GM19239 (cell line): ENCODE measurements at places on chromosomes 4 and X.

DNA sequence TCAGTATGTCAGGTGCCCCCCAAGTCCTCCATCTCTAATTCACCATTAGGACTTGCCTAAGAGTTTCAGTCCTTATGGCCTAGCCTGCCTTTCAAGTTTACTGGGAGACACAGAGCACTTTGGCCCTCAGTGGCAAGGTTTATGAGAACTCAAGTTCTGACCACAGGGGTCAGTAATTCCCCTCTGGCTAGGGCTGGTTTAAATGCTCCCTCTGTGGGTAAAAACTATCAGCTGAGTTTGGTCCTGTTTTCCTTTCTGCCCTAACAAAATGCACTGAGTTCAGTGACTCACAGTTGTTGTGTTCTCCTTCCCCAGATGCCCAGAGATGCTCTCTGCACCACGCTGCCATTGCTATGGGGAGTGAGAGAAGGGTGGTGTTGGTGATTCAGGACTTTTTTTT, 163.2 kb downstream of the RELL1 start:
- no peak for DNase-seq

DNA sequence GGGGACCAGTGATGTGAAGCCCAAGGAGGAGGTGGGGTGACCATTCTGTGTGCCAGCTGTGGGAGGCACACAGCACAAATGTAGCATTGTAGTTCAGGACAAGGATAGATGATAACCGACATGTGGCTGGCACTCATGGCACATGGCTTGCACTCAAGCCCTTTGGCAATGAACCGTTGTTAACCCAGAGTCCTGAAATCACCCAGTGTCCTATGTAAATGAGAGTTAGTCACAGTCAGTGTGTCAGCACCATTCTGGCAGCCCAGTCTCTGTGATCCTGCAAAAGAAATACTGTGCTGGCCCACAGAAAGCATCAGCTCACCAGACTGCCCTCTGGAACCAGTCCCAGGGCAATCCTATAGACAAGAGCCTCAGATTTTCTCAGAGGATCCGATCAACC, 339.3 kb downstream of the MID1IP1 start:
- no peak for DNase-seq

DNA sequence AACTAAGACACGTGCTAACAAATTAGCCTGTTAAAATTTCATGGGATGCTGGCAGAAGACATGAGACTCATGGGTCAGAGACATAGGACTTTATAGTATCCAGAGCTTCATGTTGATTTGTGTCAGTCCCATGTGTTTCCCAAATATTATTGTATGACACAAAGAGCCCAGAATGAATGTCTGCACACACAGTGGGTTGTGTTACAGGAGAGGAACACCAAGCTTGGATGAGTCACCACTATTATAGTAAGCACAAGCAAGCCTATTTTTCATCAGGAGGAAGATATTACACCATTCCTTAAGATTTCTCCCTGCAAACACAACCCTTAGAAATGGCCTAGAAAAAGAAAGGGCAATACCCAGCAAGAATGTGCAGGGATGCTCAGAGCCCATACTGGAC, 15.4 kb downstream of the BBS12 start:
- no peak for DNase-seq

DNA sequence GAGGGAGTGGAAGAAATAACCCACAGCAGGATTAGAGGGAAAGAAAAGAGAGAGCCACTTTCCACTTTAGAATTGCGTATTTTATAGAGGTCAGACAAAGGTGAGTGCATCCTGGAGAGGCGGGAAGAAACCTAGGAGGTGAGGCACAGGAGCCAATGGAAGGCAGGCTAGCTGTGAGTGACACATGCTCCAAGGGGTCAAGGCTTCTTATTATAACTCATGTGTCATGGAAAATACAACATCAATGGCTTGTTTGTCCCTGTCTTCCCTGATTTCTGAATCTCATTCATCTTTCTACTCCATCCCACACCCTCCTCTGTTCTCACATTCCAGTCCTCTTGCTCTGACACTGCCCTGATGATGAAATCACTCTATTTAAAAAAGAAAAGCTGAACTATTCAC, 14.4 kb downstream of the ANXA3 start:
- DNase-seq = no peak

- no peak for DNase-seq
Measured at GRCh38 chr4:72987741-72988729, 81.5 kb downstream of the COX18 start.

- no peak for DNase-seq
Measured at GRCh38 chrX:71466979-71467523, 65.9 kb upstream of the OGT start.

GRCh38 chr4:175277816-175278215, 359.7 kb downstream of the ADAM29 start:
- DNase-seq = no peak

- DNase-seq = no peak
Measured at GRCh38 chrX:134365904-134366303, 94.1 kb upstream of the HPRT1 start.

- DNase-seq = no peak
Measured at GRCh38 chr4:139465922-139466321, 12.0 kb downstream of the RAB33B start.

DNA sequence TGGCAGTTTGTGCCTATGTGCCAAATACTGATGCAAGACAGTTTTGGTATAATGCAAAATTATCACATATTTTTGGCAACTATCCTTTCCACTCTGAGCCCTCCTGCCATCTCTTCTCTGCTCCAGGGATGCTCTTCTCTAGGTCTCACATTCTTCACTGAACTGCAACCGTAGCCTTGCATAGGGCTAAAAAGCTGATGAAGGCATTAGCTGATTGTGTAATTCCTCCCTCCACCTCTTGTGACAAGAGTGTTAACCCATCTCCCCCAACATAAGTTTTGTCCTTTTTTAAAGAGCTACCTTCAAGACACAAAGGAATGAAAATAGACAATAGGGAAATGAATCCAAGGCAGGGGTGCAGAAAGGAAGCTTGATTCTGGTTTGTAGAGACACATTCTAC, 33.1 kb upstream of the ANK2 start:
- no peak for DNase-seq

- DNase-seq = no peak
Measured at GRCh38 chr4:168335621-168336020, 17.1 kb upstream of the DDX60 start.

DNA sequence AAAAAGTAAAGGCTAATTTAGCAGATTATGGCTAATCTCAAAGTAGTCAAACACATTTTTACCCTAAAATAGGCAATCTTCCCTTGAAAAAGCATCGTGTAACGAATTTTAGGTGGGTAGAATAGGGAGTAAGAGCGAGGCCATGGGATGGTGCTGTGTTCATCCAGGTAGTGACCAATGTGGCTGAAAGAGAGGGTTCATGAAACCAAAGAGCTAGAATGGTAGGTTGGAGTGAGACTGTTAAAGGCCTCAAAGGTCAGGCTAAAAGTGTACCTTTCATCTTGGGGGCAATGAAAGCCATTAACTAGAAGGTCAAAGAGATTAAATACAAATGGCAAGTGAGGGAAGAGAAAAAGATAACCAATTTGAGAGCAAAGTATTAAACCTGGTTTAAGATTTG, 23.6 kb downstream of the EIF4E start:
- DNase-seq = no peak

DNA sequence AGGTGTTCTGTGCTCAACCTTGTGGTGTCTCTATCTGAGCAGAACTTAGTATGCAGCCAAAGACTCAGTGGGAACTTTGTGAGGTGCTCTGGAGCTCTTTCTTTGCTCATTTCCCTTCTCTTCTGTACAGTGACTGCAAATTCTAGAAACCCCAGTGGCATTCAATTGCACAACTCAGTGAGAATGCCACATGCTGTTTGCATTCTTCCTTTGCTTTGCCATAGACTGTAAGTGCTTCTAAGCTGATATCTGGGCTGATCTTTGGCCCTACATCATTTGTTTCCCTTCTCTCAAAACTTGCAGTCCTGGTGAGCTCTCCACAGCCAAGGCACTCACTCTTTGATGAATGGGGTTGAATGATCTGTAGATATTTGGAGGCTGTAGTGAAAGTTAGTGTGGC, 7.0 kb downstream of the PNMA3 start:
- no peak for DNase-seq

DNA sequence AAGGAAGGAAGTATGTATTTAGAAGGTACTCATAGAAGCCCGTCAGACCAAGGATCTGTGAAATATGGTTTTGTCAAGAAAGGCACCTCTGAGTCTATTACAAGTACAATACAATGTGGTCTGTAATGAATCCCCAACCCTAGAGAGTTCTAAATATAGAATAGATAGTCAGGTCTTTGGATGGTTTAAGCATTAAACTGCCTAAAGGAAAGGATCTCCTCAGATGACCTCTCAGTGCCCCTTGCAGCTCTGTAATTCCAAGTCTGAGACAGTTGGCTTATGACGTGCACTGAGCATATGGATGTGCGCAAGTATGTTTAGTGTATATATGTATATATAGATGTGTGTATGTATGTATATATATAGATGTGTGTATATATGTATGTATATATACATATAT, 62.0 kb downstream of the CCSER1 start:
- DNase-seq = no peak

GRCh38 chrX:23871905-23872546, 35.7 kb downstream of the APOO start:
- DNase-seq = no peak

DNA sequence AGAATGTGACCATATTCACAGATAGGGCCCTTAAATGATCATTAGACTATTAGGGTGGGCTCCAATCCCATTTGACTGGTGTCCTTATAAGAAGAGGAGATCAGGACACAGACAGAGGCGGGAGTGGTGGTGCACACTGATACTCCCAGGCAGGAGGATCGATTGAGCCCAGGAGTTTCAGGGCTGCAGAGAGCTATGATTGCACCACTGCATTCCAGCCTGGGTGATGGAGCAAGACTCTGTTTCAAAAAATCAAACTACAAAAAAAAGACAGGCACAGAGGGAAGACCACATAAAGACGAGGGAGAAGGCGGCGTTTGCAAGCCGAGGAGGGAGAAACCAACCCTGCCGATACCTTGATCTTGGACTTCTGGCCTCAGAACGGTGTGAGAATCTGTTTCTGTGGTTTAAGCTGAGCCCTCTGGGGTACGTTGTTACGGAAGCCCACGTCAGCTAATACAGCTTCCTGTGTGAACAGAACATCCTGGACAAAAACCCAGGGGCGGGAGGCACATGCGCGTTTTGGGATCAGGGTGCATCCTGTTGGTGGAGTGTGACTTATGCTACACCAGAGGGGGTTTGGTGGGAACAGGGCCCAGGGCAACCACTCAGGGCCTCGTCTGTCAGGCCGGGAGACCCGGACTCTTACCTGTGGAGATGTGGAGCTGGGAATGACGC, 211.8 kb upstream of the PSAPL1 start:
- DNase-seq = no peak

GRCh38 chr4:1385373-1386340, 20.6 kb downstream of the NKX1-1 start:
- DNase-seq = no peak

- DNase-seq = no peak
Measured at GRCh38 chr4:154076921-154077320, 288.0 kb upstream of the SFRP2 start.

DNA sequence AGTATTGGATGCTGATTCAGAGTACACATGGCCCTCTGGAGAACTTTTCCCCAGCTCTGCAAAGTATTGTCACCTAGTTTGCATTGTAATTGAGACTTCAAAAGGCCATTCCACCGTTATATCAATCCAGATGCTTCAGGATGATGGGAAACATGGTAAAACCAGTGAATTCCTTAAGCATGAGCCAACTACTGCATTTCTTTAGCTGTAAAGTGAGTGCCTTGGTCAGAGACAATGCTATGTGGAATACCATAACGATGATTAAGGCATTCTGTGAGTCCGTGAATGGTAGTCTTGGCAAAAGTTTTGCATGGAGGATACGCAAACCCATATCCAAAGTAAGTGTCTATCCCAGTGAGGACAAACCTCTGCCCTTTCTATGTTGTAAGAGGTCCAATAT, 355.2 kb downstream of the DCAF12L2 start:
- DNase-seq = no peak

- no peak for DNase-seq
Measured at GRCh38 chr4:107037199-107037584, 1.1 kb upstream of the DKK2 start.

- no peak for DNase-seq
Measured at GRCh38 chr4:26021417-26022345, 107.7 kb downstream of the SMIM20 start.

GRCh38 chr4:155618183-155618838, 48.3 kb upstream of the GUCY1A1 start:
- DNase-seq = no peak

DNA sequence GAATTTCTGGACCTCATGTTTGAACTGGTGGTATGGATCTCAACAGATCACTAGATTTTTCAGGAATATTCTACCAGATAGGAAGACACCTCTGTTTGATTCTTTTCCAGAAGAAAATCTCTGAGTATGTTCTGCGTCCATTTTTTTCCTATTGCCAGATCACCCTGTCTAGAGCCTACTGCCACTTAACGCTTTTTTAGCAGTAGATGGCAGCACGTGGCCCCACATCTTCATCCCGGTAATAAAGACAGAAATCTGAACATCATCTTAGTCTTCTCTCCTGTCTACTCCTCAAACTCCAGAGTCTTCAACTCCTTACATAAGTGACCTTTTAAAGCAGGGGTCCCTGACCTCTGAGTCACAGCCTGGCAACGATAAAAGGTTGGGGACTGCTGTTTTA, 184.7 kb downstream of the TMA16 start:
- DNase-seq = no peak

DNA sequence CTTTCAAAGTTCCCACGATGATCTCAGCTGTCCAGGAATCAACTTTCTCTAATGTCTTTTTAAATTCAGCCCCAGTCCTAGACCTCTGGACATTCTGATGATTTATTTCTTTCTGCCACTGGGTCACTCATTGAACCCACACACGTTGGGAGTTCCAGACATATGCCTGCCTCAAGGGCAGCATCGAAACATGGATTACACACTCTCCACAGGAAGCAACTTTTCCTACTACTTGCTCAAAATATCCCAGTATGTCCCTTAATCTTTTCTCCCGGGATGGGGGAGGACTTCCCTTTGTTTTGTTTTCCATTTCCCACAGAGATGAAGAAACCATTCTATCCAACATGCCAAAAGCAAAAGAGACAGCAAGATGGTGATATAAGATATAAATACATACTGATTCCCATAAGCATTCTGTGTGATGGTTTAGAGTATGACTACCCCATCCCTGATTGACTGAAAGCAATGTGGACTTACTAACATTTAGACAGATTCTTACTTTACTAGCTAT, 79.8 kb upstream of the PPARGC1A start:
- no peak for DNase-seq

DNA sequence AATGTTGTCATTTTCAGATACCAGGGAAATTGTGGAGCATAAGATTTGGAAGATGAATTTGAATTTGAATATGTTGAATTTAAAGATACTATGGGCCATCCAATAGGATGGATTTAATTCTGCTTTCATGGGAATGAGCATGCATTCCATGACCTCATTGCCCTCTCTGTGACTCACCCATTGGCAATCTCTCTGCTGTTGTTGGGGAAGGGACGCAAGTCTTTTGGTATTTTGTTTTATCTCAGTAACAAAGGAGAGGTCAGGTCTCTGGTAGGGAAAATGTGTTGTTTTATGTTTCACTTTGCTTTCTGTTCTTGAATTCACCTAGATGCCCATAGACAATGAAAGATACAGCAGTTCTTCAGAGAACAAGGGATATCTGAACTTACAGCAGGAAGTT, 42.1 kb upstream of the MAGEA4 start:
- no peak for DNase-seq

- no peak for DNase-seq
Measured at GRCh38 chr4:168487282-168488035, 7.2 kb upstream of the DDX60L start.

GRCh38 chrX:47226531-47227333, 6.1 kb upstream of the USP11 start:
- DNase-seq = no peak
